ENCODE measurements at places on chromosomes 12 and 14. TPM values are rescaled to one million over a fixed set of nuclear protein-coding genes. Genes with fewer than 3 reads are reported as not detected.

DNA sequence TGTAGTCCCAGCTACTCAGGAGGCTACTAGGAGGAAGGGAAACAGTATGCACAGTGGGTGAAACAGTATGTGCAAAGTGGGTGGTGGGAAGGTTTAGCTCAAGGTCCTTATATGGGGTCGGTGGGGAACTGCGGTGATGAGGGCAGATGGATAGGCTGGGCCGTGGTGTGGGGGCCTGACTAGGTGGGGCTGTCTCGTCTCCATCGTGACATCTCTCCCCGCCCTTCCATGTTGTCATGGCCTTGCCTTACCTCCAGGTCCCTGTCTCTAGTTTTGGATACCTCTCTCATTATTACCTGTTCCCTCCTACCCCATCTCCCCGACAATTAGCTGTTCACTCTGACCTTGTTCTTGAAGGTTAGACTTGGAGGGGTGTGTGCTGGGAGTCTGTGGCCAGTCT, 4.4 kb upstream of the NR4A1 start:
- no peak for DNase-seq

The DAD1 gene
- total RNA-seq: 280 TPM

GRCh38 chr14:104870368-104871144, 5.5 kb downstream of the CEP170B start:
- DNase-seq: no peak

GRCh38 chr12:67515679-67516340, 132.7 kb upstream of the DYRK2 start:
- no peak for DNase-seq

The POLR3B gene
- total RNA-seq: 11.8 TPM

All from esophagus squamous epithelium (tissue), 5 donors.